Right lung (tissue), 10 donors: ENCODE measurements at places on chromosomes 3 and 15. TPM values are rescaled to one million over a fixed set of nuclear protein-coding genes. Genes with fewer than 3 reads are reported as not detected.

- DNase-seq = no peak
Measured at GRCh38 chr3:123159926-123160635, 41.7 kb upstream of the SEC22A start.

- no peak for DNase-seq
Measured at GRCh38 chr3:32284443-32285212, 46.1 kb downstream of the CMTM8 start.

- no peak for DNase-seq
Measured at GRCh38 chr3:63609834-63610233, 42.6 kb upstream of the SNTN start.

DNA sequence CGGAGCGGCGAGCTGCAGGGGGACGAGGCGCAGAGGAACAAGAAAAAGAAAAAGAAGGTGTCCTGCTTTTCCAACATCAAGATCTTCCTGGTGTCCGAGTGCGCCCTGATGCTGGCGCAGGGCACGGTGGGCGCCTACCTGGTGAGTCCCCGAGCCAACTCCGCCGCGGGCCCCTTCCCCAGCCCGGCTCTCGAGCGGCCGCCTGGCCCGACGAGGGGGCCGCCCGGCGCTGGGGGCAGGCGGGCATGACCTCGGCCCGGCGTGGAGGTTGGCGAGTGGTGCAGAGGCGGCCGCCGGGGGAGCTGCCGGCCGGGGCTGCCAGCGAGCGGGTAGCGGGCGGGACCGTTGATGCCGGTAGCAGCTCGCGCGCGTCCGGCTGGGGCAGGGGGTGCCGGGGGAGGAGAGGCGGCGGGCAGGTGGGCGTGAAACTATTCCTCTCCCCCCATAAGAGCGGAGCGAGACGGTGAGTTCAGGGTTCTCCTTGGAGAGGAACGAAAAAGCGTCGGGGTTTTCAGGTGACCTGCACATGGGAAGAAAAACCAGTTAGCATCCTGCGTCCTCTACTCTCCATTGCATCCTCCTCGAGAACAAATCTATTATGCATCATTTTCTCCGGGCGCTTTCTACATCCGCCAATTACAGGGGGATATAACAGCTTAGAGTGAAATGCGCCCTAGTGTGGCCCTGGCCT is 585 bp downstream of the SLCO3A1 start:
- no peak for DNase-seq

DNA sequence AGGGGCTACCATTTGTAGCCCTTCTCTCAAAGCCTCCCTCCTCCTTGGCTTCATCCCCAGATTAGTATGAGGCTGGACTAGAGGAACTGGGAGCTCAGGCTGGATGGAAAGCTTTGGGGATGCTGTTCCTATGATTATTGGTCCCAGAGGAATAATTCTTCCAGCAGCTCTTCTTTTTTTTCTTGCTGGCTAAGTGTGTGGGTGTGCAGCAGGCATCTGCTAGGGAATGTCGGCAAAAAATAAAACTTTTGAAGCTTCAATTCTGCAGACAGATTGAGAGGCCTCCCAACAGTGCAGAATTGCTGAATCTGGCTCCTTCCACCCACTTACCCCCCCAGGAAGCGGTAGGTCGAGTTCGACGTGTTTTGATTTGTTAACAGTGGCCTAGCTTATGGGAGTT is 138.5 kb upstream of the ANKRD28 start:
- no peak for DNase-seq

DNA sequence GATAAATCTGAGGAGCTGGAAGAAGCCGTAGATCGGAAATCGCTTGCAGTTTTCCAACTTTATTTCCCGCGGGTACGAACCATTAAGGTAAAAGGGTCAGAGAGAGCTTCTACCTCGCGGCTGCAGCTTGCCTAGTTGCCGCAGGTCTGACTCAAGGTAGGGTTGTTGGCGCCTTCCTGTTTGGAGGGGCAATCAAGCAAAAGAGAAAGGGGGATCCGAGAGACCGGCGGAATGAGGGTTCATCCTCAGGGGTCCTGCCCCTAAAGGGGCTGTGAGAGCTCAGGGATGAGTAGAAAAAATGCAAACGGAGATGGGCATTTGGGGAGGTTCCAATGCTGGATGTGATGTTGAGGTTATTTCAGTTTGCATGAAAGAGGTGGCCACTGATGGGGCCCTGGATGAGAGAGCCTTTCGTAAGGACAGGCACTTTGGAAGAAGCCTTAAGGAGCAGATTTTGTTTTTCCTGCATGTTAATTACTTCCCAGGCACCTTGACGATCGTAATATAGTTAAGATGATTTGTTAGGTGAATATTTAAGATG is 265.4 kb downstream of the CGGBP1 start:
- no peak for DNase-seq

DNA sequence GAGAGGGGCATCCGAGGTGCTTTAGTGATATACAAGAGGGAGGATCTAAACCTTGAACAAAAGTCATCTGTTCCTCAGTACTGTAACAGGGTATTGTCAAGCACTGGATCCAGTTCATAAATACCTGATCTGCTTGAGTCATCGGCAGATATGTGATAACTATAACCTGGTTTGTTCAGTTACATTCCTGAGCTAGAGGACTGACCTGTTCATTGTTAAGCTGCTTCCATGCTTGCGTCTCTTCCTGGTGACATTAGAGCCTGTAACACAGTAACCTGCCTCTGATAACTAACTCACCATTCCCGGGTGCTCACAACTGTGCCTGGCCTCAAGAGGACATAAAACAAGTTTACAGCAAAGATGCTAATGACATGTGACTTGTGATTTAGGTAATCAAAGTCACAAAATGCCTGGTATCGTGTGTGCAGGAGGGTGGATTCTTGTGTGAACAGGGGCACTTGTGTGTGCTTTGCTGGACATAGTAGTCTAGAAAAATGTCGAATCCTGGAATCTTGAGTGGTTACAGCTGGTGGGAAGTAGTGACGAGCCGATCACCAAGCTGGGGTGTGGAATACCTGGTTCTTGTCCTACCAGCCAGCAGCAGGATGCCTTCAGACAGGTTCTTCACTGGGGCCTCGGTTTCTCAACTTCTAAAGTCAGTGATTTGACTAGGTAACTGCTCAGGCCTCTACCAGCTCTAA is 30.9 kb upstream of the POLR2M start:
- no peak for DNase-seq

DNA sequence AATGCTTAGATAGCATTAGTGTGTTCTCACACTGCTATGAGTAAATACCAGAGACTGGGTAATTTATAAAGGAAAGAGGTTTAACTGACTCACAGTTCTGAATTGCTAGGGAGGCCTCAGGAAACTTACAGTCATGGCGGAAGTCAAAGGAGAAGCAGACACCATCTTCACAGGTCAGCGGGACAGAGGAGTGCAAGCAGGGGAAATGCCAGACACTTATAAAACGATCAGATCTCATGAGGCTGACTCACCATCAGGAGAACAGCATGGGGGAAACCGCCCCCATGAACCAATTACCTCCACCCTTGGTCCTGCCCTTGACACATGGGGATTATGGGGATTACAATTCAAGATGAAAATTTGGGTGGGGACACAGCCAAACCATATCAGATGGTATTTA is 381.5 kb upstream of the DPPA4 start:
- no peak for DNase-seq

DNA sequence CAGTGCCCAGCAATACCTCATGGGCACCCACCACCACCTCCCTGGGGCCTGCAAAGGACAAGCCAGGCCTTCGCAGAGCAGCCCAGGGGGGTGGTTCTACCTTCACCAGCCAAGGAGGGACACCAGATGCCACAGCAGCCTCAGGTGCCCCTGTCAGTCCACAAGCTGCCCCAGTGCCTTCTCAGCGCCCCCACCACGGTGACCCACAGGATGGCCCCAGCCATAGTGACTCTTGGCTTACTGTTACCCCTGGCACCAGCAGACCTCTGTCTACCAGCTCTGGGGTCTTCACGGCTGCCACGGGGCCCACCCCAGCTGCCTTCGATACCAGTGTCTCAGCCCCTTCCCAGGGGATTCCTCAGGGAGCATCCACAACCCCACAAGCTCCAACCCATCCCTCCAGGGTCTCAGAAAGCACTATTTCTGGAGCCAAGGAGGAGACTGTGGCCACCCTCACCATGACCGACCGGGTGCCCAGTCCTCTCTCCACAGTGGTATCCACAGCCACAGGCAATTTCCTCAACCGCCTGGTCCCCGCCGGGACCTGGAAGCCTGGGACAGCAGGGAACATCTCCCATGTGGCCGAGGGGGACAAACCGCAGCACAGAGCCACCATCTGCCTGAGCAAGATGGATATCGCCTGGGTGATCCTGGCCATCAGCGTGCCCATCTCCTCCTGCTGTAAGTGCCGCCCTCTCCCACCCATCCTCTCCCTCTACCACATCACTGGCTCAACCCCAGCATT is 19.2 kb upstream of the BFSP2 start:
- no peak for DNase-seq

DNA sequence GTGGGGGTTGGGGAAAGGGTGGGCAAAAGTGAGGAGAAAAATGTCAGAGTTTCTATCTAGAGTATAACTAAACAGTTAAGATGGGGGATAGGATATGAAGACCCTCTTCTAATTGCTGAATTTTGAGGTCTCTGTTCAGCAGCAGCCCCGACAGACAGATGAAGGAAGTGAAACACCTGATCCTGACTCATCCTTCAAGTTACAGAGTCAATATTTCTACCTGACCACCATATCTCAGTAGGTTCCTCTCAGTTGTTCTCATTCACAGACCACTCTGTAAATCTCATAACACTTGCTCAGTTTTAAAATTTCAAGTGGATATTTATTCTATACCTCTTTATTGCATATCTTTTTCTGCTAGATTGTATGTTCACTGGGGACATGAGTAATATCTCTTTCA is 69.5 kb downstream of the CCDC54 start:
- no peak for DNase-seq

DNA sequence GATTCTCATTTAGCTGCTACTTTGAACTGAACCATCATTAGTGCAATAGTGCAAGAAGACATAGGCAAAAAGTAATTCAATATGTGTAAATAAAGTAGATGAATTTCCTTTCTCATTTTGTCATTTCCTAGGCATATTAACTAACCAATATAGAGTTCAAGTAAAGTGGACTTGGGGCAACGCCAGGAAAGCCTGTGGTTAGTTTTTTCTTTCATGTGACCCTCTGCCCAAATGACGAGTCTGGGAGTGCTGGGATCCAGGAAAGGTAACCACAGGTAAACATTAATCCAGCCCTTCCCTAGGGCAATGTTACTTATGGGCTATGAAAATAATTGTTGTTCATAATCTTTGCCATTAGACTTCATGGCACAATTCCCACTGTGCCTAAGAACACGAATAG is 181.0 kb downstream of the VPS13C start:
- no peak for DNase-seq

GRCh38 chr3:187497052-187497451 is 128.9 kb downstream of the RTP4 start:
- DNase-seq = no peak

DNA sequence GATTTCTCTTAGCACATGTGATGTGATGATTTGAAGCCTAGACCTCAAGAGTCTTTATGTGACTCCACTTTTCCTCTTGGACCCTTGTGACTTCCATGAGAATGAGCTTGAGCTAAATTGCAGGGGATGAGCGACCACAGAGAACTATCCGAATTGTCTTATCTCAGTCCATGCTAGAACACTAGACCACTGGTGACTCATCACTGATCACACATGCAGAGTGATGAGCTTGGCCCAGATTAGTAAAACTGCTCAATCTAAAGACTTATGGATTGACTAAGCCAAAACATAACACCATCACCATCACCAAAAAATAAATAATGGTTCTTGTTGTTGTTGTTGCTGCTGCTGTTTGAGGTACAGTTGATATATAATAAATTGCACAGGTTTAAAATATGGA is 114.1 kb upstream of the CFAP20DC start:
- DNase-seq = no peak

GRCh38 chr3:8191406-8191805 is 310.2 kb upstream of the LMCD1 start:
- DNase-seq = no peak

DNA sequence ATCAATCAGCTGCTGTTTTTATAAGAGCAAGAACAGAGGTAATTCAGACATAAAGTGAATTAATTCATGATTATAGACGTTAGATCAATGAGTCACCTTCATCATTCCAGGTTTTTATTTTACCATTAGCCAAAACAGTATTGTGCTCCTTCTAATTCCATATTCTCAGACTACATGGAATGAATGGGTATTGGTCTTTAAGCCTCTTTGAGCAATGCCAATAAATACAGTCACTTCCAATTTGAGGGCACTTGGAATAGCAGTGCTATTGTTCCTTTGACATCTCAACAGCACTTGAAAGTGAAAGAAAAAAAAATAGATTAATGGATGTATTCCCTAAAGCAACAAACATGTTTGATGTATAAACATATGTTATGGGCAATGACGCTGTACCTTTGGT is 830.9 kb upstream of the CFAP20DC start:
- no peak for DNase-seq

GRCh38 chr3:95750097-95750496 is 1064.3 kb upstream of the EPHA6 start:
- DNase-seq = no peak

DNA sequence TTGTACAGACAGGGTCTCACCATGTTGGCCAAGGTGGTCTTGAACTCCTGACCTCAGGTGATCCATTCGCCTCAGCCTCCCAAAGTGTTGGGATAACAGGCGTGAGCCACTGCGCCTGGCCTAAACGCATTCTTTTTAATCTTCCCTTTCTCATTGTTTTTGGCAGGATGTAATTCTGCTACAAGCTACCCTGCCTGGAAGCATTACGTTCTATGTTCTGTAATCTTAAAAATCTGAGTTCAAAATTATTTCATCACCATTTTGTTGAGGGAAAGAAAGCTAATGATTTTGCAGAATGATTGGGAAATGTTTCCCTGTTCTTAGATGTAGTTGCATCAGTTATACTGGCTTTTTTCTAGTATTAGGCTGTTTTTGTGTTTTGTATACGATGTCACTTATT is 71.5 kb downstream of the RGMA start:
- no peak for DNase-seq

DNA sequence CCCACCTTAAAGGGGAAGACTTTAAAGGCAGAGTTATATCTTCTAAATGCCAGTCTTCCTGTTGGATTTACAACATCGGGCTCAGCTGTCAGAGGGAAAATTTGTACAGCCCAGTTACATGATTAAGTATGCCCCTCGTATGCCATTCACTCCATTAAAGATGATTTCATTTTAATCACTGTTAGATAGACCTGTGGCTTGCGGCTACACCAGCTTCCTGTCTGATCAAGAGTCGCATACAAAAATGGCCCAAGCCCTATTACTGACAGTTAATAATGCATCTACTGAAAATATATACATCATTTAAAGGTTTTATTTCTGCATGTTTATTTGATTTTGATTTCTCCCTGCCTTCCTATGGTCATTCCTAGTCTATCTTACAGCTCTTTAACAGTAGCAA is 7.1 kb downstream of the EIF4E3 start:
- no peak for DNase-seq

The IFT122 gene
- 56.3 TPM for polyA plus RNA-seq

The WNT7A gene
- 0.55 TPM for polyA plus RNA-seq

The PAQR5 gene
- 6.2 TPM for polyA plus RNA-seq

The PDZRN3 gene
- 70.1 TPM for polyA plus RNA-seq

The DPPA2 gene
- polyA plus RNA-seq = not detected
